Epithelial cell of esophagus (primary cell): ENCODE measurements at places on chromosomes 3 and 15.

GRCh38 chr3:56976651-56977560 is 83.6 kb upstream of the SPATA12 start:
- DNase-seq = no peak

GRCh38 chr15:67190326-67190725 is 64.1 kb downstream of the AAGAB start:
- DNase-seq = no peak

GRCh38 chr15:68791431-68792283 is 29.0 kb downstream of the ANP32A start:
- no peak for DNase-seq

GRCh38 chr3:42092006-42092405 is 849 bp downstream of the TRAK1 start:
- peak; percentile 40 for DNase-seq

GRCh38 chr3:151314593-151314992 is 2.0 kb downstream of the GPR87 start:
- no peak for DNase-seq

DNA sequence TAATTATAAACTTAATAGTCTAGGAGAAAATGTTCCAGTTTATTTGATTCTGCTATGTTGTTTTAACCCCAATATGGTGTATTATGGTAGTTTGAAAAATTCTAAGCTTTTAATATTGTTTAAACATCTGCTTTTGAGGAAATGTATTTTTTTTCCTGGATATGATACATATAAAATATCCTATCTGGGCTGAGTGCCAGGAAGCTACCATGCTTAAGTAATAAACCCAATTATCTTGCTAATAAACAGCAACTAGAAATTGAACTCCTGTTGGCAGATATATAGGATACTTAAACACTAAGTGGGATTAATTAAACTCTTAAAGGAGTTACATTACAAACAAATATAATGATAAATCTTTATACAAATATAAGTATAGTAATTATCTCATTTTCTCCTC is 293.7 kb upstream of the GRM7 start:
- DNase-seq = no peak

DNA sequence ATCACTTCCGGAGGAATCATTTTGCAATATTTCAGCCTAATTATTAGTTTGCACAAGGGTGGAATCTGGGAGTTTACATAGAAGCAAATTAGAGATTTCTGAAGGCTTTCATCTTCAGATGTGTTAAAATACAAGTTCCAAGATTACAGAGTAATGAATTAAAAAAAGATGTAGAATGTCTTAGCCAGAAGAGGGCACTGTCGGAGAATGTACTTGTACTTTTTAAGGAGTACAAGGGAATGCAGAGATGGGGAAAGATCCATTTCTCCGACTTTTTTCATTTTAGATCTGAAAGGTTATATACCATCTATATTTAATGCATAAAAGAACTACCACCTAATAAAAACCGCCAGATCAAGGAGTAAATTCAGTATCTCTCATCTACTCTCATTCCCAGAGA is 43.1 kb upstream of the WDR5B start:
- DNase-seq = peak; percentile 60

- peak; percentile 14 for DNase-seq
Measured at GRCh38 chr3:176584413-176585176, 612.7 kb downstream of the TBL1XR1 start.

DNA sequence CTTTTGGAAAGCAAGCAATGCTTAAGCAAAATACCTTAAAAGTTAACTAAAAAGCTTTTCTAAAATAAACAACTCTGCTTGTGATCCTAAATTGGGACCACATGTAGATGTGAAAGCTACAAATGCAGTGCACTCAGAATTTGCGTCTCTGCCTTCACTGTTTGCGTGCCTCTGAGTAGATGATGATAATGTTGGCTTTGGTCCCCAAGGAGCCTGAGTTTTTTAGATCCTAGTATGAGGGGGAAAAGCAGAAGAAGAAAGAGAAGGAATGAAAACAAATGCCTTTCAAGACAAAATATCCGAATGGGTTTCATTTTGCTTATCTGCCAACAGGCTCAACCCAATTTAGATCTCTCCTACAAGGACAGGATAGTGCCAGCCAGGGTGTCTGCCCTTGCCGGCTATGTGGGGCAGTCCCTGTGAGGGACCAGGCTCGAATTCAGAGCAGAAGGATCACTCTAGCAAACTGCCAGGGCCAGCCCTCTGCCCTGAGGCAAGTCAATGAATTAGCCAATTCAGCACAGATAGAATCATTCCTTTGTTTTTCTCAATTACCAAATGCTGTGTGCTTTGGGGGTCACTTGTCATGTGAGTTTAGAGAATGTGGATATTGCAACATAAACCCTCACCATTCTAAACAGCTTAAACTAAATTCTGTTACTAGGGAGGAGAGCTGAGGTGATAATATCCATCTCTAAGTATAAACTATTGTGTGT is 28.5 kb downstream of the SCG5 start:
- DNase-seq = peak; percentile 55
